ENCODE measurements at places on chromosomes 1 and 21.
A peak's percentile ranks its signal among the peaks of the same experiment; 100 is the strongest.

DNA sequence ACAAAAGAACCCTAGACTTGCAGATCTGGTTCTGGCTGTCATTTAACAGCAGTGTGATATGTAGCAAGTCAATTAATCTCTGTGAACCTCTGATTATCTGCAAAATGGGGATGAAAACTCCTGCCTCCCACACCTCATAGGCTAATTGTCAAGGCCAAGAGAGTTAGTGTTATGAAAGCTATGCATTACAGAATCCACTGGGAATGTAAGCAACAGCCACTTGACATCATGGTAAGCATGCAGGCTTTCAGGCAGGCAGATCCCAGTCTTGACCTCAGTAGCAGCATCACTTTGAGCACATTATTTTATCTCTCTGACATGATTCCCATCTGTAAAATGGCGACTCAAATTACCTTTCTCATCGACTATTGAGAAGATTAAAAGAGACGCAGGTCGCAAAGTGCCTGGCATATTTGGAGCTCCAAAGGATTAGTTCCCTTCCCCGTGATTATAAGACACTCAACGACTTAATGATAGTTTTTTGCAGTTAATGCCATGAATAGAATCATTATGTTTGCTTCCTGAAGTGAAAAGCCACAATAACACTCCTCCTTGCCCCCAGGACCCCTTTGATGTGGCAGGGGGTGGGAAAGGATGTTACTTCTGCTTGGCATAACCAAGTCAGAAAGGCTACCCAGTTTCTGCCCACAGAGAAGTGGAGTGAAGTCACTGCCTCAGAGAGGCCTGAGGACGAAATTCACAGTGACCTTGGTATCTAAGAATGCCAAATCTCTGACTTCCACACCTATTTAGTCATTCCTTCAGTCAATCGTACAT is 273.0 kb upstream of the NFIA start:
- no peak for DNase-seq

DNA sequence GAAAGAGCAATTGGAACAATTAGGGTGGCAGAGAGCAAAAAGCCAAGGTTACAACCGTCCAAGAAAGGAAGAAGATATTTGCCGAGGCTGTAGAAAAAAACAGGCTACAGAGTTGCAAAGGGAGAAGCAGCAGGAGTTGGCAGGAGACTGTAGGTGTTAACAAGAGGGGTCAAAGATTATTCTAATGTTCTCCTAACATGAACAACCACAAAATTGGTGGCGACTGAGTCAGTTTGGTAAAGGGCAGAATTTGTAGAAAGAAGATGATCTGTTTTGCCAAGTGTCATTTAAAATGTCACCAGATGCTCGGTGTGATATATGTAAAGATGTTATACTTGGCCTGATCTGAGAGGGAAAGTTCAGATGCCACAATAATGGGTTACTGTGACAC is 401 bp upstream of the PRUNE1 start:
- no peak for DNase-seq

DNA sequence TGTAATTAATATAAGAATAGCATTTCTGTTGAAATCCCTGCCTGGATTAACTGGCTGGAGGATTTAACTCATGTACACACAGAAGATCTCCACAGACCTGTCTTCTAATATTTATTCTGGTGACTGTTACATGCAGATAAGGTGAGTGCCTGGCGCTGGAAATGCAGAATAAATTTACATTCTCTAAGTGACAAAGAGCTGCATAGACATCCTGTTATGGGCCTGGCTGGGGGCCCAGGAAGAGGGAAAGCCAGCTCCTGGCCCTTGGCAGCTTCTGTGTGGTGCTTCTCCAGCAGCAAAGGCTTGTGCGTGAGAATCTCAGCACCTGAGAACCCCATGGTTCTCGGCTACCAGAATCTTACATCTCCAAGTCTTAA is 446.6 kb downstream of the PTPRU start:
- no peak for DNase-seq

DNA sequence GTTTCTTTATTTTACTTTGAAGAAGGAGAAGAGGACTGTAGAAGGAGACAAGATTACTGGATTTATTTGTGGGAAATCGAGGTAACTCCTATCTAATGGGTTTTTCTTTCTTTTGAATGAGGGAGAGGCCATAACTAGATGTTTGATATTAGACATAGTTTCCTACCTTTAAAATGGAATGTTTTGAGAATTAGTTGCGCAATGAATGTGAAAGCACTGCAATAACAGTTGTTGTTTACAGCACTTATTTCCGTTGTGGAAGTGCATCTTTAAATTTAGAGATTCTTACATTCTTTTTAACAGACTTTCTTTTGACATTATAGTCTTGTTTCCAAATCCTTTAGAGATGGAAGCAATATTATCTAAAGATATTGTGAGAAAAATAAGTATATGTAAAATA is 229.0 kb downstream of the SRGAP2C start:
- no peak for DNase-seq

GRCh38 chr21:31331231-31331630 is 12.8 kb downstream of the TIAM1 start:
- no peak for DNase-seq

- peak; percentile 51 for DNase-seq
Measured at GRCh38 chr1:24415910-24416665, 486 bp downstream of the NIPAL3 start.

DNA sequence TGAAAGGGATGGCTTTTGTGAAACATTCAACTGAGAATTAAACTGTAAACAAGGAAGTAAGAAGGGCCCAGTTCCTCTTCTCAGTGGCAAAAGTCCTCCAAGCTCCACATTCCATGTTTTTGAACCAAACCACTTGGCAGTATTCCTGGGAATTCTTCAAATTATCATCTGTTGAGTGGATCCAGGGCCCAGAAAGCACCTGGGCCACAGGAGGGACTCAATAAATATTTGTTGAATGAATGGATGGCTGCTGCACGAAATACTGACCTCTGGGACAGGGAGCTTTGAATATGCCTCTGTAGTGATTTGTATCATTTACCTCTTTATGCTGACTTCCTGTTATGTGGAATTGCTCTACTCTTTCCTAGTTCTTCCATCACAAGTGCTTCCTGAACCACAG is 4.7 kb downstream of the SLC35F3 start:
- DNase-seq = peak; percentile 99

- no peak for DNase-seq
Measured at GRCh38 chr1:12677565-12677964, 33.7 kb downstream of the AADACL4 start.

DNA sequence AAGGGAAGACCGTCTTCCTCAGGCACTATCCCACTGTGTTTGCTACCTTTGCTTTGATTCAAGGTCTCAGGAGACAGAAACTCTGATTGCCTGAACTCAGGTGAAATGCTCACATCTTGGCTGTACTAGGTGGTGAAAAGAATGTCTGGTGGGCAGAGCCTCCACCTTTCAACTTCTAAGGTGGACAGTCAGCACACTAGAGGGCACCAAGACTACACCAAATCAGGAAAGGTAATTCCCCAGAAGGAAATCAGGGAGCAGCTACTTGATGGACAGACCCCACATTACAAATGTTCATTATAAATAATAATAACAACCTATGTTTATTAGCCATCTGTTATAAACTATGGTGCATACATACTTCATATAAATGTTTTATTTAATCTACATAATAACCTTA is 220.9 kb downstream of the ATG4C start:
- peak; percentile 15 for DNase-seq

GRCh38 chr1:54384918-54385726 is 21.1 kb downstream of the SSBP3 start:
- DNase-seq = peak; percentile 18

DNA sequence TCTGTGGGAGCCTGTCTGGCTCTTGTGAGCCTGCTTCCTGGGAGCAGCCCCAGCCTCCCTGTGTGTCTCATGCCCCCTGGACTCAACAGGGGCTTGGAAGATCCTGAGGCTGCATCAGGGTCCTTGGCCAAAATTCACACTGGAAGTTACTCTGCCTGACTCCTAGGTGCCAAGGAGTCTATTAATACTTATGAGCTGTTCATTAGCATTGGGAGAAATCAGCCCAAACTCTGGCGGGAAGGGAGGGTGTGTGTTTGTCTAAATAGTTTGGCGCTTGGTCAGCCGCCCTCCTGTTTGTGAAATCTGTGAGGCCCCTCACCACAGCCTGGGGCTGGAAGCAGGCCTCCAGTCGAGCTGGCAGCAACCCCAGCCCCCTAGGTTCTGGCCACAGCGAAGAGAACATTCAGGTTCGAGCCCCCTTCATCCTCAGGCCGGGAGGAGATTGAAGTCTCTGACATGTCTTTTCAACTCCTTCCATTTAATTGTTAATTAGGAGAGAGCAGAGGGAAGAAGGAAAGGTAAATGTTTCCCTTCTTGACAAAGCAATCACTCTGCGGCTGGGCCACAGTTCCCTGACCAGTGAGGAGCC is 82.1 kb upstream of the F3 start:
- peak; percentile 65 for DNase-seq

DNA sequence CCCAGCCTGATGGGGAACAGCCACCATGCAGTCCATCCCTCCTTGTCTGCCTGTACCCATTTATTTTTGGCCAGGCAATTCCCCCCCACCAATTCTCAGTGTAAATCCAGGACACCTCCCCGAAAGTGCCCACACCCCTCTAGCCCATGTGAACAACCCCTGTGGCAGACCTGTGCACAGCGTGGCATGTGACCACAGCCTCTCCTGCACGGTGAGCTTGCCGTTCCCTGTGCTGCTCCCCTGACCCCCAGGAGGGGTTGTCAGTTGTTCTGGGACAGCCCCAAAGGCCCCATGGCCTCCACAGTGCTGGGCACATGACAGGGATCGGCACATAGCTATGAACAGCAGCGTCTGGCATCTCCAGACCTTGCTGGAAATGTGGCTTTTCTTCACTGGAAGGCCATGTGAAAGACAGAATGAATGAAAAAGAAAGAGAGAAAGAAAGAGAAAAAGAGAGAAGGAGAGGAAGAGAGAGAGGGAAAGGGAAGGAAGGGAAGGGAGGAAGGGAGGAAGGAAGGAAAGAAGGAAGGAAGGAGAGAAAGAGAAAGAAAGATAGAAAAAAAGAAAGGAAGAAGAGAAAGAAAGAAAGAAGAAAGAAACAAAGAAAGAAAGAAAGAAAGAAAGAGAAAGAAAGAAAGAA is 3.9 kb downstream of the CAPN9 start:
- no peak for DNase-seq

All from kidney tubule cell (primary cell).